ENCODE measurements at places on chromosomes 3 and 15. TPM values are rescaled to one million over a fixed set of nuclear protein-coding genes. Genes with fewer than 3 reads are reported as not detected.

GRCh38 chr15:58555162-58556027 is 123.6 kb downstream of the LIPC start:
- no peak for DNase-seq

DNA sequence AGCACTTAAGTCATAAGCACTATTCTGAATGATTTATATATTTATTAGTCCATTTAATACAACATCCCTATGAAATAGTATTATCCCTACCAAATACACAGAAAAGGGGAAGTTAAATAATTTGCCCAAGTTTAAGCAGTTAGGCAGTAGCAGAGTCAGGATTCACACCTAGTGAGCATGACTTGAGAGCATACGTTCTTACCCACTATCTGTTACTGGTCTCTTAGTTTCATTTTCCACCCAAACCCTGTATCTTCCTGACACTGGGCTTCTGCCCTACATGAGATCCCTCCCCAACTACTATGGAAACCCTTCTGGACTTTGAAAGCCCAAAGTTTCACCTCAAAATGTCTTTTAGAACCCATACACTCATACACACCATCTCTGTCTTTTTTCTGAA is 4.4 kb upstream of the ATOSA start:
- no peak for DNase-seq

FOXL2NB gene
- 39.3 TPM for polyA plus RNA-seq

- no peak for DNase-seq
Measured at GRCh38 chr15:80626643-80627120, 68.4 kb upstream of the ABHD17C start.

- DNase-seq, result no peak
Measured at GRCh38 chr15:83164111-83164770, 43.4 kb downstream of the HDGFL3 start.

DNA sequence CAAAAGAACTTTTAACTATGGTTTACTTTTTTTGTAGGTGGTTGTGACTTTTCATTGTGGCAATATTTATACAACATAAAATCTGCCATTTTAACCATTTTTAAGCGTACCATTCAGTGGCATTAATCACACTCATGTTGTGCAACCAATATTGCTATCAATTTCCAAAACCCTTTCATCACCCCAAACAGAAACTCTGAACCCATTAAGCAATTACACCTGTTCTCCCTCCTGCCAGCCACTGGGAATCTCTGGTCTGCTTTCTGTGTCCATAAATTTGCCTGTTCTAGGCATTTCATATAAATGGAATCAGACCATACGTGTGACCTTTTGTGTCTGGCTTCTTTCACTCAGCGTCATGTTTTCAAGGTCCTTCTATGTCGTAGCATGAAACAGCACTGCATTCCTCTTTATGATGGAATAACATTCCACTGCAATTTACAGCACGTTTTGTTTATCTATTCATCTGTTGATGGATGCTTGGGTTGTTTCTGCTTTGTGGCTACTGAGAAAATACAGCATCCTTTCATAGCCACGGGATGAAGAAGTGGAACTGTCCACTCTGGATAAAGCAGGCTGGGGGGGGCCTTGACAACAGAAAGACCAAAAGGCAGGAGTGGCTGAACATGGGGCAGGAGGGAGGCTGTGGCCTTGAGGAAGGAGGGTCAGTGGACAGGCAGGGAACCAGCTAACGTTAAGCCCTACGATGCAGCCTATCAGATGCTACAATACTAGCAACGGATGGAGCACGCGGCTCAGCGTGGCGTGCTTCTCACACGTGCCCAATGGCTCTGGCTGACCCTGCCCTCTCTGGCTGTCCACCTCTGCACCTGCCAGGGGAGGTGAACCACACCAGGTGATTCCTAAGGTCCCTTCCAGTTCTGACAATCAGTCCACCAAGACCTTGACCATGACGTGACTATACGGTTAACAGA is 110.9 kb downstream of the SEC22A start:
- no peak for DNase-seq

- DNase-seq, result no peak
Measured at GRCh38 chr15:40392986-40393948, 10.7 kb downstream of the KNSTRN start.
